ENCODE measurements at places on chromosomes 2 and 18.

DNA sequence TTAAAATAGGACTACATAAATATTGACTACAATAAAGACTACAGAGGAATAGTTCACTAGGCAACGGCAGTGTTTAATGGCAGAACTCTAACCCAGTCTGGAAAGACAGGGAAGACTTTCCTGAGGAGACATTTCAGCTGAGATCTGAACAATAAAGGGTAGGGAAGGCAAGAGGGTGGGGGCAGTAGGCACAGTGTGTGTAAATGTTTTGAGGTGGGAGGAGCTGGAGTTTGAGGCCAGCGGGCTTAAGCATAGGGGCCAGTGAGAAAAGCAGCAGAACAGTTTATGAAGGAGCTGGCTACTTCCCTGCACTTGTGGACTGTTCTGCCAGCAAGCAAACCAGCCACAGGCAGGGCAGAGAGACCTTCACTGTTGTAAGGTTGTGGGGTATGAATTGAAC is 76.6 kb upstream of the UGP2 start:
- no peak for DNase-seq

- DNase-seq = no peak
Observed at GRCh38 chr2:195269220-195269619, 387.8 kb upstream of the SLC39A10 start.

GRCh38 chr2:54949431-54949830 is 100.8 kb downstream of the RTN4 start:
- no peak for DNase-seq

DNA sequence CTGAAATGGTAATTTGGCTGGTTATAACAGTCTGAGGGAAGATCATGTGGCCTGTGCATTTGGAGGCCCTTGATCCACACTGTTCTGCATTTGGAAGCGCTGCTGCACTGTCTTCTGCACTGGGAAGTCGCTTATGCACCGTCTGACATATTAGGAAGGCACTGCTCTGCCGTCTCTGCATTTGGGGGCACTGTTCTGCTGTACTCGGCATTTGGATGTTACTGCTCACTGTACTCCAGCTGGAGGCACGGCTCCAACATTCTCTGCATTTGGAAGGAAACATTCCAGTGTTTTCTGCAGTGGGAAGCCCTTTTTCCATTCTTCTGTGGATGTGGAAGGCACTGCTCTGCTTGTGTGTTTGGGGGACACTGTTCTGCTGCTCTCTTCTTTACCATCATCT is 9.6 kb upstream of the PROM2 start:
- DNase-seq = peak; percentile 38

- peak; percentile 24 for DNase-seq
Observed at GRCh38 chr2:27776097-27776496, 4.6 kb downstream of the MRPL33 start.

- no peak for DNase-seq
Observed at GRCh38 chr18:73009691-73010090, 141.9 kb upstream of the NETO1 start.

- no peak for DNase-seq
Observed at GRCh38 chr18:35155398-35156117, 85.3 kb upstream of the ZNF397 start.

DNA sequence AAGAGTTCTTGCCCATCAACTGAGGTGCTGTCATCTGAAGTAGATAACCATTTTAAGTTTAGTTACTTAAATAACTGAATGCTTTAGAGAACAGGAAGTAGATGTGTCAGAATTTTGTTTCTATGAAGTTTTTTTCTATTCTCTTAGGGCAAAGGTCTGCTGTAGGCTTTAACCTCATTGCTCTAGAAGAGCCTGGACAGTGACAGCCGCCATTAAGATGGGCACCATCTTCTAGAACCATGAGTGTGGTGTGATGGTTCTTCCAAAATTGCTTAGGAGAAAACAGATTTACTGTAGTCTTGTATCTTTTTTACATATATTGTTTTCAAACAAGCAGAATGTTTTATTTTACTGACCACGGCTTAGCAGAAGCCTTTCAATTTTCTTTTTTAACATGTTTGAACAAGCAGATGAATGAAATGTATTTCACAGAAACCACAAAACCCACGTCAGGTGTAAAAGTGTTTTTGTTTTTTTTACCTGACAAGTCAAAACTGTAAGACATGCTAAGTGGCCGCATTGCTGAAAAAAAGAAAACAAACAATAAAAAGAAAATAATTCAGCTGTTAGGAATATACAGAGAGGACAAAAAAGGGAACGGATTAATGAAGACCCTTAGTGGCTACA is 77.9 kb downstream of the PRELID3A start:
- no peak for DNase-seq

DNA sequence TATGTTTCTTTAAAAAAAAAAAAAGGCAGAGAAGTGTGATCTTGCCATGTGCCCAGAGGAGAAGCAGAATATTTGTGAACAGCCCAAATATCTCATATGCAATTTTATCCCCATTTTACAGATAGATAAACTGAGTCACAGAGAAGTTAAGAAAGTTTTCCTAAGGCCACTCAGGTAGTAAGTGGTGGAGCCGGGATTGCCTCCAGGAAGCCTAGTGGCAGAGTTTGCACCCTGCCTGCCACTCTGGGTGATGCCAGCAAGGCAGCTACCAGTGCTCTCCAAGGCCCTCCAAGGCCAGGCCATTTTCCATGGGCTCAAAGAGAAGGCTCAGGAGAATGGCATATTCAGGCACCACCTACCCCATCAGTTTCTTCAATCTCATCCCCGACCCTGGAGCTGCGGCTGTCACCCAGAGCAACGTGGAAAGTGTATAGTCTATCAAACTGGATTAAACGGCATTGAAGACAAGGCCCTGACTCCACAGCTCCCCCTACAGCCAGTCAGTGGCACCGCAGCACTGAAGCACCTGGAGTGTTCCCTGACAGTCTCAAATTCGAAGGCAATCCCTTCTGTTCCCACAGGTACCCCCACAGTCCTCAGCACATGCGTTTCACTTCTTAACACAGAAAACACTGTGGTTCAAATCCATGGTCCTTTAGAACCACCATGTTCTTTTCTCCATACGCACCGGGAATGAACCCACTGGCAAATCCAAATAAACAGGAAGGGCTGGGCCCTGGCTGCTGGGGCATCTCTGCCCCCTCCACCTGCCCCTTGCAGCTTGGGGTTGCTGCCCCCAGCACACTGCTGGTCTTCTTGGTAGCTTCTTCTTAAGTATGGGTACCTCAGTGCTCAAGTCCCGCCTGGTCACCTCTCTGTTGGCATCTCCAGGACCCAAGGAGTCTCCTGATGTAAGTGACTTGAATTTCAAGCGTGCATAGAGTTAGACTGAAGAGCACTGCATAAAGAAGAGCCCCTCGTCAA is 175.3 kb downstream of the INHBB start:
- DNase-seq = no peak

- DNase-seq = no peak
Observed at GRCh38 chr2:190169221-190170072, 106.9 kb upstream of the MSTN start.

DNA sequence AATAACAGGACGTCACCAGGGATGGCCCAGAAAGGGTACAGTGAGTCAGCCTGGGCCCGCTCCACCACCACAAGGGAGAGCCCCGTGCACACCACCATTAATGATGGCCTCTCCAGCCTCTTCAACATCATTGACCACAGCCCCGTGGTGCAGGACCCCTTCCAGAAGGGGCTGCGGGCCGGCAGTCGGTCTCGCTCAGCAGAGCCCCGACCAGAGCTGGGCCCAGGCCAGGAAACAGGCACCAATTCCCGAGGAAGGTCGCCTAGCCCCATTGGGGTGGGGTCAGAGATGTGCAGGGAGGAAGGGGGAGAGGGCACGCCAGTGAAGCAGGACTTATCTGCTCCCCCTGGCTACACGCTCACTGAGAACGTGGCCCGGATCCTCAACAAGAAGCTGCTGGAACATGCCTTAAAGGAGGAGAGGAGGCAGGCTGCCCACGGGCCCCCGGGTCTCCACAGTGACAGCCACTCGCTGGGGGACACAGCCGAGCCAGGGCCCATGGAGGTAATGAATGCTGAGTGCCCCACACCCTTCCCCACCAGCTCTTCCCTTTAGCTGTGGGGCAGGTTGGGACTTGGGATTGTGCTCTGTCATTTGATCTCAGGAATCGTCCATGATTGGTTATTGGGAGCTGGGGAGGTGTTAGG is 120.5 kb downstream of the MTCL1 start:
- DNase-seq = no peak

- DNase-seq = no peak
Observed at GRCh38 chr2:160783474-160783873, 289.9 kb upstream of the RBMS1 start.

- DNase-seq = no peak
Observed at GRCh38 chr2:16128746-16129610, 188.6 kb downstream of the MYCN start.

- DNase-seq = no peak
Observed at GRCh38 chr2:225630824-225631533, 231.5 kb downstream of the NYAP2 start.

- DNase-seq = no peak
Observed at GRCh38 chr18:3027370-3027891, 14.5 kb upstream of the LPIN2 start.

DNA sequence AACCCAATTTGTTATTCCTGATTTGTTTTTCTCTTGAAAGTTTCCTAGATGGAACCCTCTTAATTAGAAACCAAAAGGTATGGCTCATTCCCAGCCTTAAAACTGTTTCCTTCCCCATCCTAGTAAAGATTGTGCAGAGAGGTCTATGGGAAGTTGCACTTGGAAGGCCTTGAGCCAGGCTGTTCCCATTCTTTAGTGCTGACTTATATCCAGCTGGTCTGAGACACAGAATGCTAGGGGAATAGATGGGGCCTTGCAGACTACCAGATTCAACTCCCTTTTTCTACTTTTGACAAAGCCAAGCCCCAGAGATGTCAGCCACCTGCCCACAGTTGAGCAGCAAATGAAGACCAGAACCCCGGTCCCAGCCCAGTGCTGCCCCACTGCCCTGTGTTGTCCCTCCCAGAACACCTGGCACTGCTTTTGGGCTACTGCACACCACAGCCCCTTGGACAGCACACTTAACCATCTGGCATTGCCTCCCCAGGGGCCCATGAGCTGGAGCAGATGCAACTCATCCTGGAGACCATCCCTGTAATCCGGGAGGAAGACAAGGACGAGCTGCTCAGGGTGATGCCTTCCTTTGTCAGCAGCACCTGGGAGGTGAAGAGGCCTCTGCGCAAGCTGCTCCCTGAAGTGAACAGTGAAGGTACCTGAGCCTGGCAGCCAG is 98.2 kb downstream of the MRO start:
- DNase-seq = no peak

DNA sequence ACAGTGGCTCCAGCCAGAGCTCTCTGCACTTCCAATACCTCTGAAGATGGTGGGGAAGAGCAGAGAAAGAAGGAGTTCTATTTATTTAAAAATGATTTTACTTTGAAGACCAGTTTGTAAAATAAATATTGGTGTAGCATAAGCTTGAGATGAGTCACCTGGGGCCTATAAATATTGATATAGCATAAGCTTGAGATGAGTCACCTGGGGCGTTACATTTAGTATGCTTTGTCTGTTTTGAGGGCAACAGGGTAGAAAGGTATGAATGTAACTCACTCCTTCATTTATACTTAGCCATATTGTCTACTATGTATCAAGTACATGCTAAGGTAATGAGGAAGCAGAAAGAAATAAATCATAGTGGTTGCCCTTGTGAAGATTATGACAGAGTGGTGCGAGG is 7.7 kb upstream of the SULT1C4 start:
- DNase-seq = no peak

DNA sequence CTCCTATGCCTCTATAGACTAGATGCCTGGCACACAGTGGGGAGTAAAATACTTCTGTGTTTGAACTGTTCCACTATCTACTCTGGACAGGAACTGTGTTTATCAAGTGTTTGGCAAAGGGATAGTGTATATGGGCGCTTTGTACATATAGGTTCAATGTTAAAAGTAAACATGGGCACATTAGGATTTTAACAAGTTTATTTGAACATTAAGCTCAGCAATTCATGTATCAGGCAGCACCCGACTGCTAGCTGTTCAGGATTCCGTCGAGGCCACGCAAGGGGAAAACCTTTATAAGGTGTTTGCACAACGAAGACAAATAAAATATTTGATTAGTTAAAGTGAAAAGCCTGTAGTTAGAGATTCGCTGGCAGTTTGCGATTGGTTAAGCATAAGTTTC is 43.4 kb upstream of the ROCK2 start:
- peak; percentile 1 for DNase-seq

GRCh38 chr2:240799033-240799820 is 20.8 kb downstream of the KIF1A start:
- DNase-seq = peak; percentile 25

- DNase-seq = no peak
Observed at GRCh38 chr2:108605947-108606346, 71.7 kb downstream of the LIMS1 start.
